Neural crest cell (in vitro differentiated cells): ENCODE measurements at places on chromosomes 12 and 14.

GRCh38 chr14:99078426-99078825 lies 193.6 kb downstream of the BCL11B start:
- no peak overlapping the region for H3K27ac ChIP-seq
- no peak for DNase-seq
- H3K27me3 ChIP-seq, result peaks cover 6% of the 10 kb centered on the region
- H3K36me3 ChIP-seq, result no peaks in the 10 kb centered on the region
- peaks cover 4% of the 10 kb centered on the region for H3K4me1 ChIP-seq
- H3K4me3 ChIP-seq, result no peak overlapping the region

- H3K27me3 ChIP-seq, result no peaks in the 10 kb centered on the region
- H3K27ac ChIP-seq, result no peak overlapping the region
- no peaks in the 10 kb centered on the region for H3K36me3 ChIP-seq
- peaks cover 11% of the 10 kb centered on the region for H3K4me1 ChIP-seq
- no peak for DNase-seq
- no peak overlapping the region for H3K4me3 ChIP-seq
These were observed 9.5 kb downstream of the CATSPERB start for GRCh38 chr14:91722386-91722785.

- no peaks in the 10 kb centered on the region for H3K36me3 ChIP-seq
- H3K4me3 ChIP-seq, result no peak overlapping the region
- H3K27me3 ChIP-seq, result no peaks in the 10 kb centered on the region
- H3K4me1 ChIP-seq, result no peaks in the 10 kb centered on the region
- no peak for DNase-seq
These were observed 269.6 kb downstream of the ALX1 start for GRCh38 chr12:85549640-85550039.

- no peaks in the 10 kb centered on the region for H3K27me3 ChIP-seq
- no peak overlapping the region for H3K4me3 ChIP-seq
- no peak for DNase-seq
These were observed 45.0 kb downstream of the ANO6 start for GRCh38 chr12:45260854-45261253.

DNA sequence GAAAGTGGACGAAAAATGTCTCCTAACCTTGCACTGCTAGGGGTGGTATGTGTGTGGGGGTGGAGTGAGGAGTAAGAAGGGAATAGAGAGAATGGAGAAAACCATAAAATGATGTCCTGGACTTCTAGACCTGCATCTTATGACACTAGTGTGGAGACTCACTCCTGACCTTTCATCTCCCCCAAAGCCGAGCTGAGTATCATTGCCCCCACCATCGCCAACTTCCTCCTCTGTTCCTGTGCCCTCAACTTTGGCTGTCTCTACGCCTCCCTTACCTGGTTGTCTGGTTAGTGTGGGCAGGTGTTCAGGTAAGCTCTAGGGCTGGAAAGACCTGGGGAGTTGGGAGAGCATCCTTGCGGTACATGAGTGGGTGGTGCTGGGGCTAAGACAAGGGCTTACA lies 4.5 kb upstream of the KLHL33 start:
- no peak for DNase-seq
- peaks cover 11% of the 10 kb centered on the region for H3K36me3 ChIP-seq
- H3K4me1 ChIP-seq, result no peaks in the 10 kb centered on the region
- no peak overlapping the region for H3K4me3 ChIP-seq
- H3K27me3 ChIP-seq, result peaks cover 4% of the 10 kb centered on the region
- no peak overlapping the region for H3K27ac ChIP-seq

GRCh38 chr12:82090165-82090564 lies 268.0 kb downstream of the CCDC59 start:
- peaks cover 2% of the 10 kb centered on the region for H3K27me3 ChIP-seq
- DNase-seq, result no peak
- H3K36me3 ChIP-seq, result no peaks in the 10 kb centered on the region
- no peak overlapping the region for H3K4me3 ChIP-seq
- H3K4me1 ChIP-seq, result no peaks in the 10 kb centered on the region

GRCh38 chr14:68193970-68194681 lies 374.5 kb downstream of the RAD51B start:
- no peaks in the 10 kb centered on the region for H3K27me3 ChIP-seq
- no peak overlapping the region for H3K27ac ChIP-seq
- no peaks in the 10 kb centered on the region for H3K36me3 ChIP-seq
- no peak for DNase-seq

DNA sequence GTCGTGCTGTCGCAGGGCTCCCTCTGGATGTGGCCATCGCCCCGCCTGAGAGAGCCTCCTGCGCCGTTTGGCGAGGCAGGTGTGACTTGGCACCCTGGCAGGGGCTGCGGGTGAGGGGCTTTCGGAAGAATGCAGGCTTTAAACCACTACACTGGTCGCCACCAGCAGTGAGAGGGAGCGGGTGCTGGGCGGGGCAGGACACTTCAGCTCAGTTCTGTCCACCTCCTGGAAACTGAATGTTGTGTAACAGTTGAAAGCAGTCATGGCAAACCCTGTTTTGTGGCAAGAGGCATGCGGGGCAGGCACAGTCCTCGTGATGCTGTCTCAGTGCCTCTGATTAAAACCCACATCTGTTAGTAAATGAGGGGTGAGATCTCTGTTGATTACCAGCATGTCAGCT lies 55.9 kb downstream of the AACS start:
- H3K4me1 ChIP-seq, result peaks cover 17% of the 10 kb centered on the region
- DNase-seq, result no peak
- H3K27me3 ChIP-seq, result no peaks in the 10 kb centered on the region

DNA sequence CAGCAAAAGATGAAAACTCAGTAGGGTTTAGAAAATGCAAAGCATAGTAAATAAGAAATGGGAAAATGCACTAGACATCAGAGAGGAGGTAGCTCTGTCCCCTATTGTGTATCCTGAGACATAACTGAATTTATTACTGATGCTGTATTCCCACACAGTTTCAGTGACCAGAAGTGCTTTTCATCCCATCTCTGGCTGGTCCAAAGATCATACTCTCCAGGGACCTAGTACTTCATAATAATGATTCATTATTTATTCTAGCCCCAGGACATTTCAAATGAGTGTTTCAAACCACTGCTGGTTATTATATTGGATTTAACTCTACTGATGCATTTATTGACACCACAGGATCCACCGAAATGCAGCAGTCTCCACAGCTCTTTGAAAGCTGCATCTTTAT lies 163.3 kb downstream of the PAWR start:
- H3K4me1 ChIP-seq, result peaks cover 3% of the 10 kb centered on the region
- DNase-seq, result no peak
- no peaks in the 10 kb centered on the region for H3K36me3 ChIP-seq
- no peak overlapping the region for H3K27ac ChIP-seq

- peaks cover 74% of the 10 kb centered on the region for H3K4me1 ChIP-seq
- no peak for DNase-seq
- no peak overlapping the region for H3K27ac ChIP-seq
- H3K4me3 ChIP-seq, result no peak overlapping the region
- no peaks in the 10 kb centered on the region for H3K36me3 ChIP-seq
These were observed 10.8 kb downstream of the FAM222A start for GRCh38 chr12:109724321-109724892.

GRCh38 chr12:132075026-132075713 lies 68.9 kb downstream of the DDX51 start:
- H3K4me1 ChIP-seq, result peaks cover 4% of the 10 kb centered on the region
- no peaks in the 10 kb centered on the region for H3K27me3 ChIP-seq
- peaks cover 9% of the 10 kb centered on the region for H3K36me3 ChIP-seq
- no peak overlapping the region for H3K4me3 ChIP-seq

DNA sequence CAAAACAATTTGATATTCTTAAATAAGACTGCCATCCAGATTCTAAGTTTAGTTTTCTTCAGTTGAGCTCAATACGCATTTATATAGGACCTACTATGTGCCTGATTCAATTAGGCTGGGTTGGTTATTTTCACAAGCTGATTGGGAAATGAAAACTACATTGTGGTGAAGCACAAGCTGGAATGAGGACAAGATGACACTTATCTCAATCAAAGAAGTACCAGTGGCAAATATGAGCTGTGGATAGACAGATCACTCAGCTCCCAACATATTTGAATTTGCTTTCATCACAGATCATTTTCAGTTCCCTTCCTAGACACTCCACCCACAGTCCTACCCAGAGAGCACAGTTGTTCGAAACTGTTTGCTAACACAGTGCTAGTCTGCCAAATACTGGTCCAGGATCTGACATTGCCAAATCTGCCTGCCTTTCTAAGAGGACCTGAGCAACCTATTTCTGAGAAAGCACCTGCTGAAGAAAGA lies 74.7 kb downstream of the LLPH start:
- no peaks in the 10 kb centered on the region for H3K36me3 ChIP-seq
- no peak overlapping the region for H3K4me3 ChIP-seq
- no peak for DNase-seq
- no peak overlapping the region for H3K27ac ChIP-seq

DNA sequence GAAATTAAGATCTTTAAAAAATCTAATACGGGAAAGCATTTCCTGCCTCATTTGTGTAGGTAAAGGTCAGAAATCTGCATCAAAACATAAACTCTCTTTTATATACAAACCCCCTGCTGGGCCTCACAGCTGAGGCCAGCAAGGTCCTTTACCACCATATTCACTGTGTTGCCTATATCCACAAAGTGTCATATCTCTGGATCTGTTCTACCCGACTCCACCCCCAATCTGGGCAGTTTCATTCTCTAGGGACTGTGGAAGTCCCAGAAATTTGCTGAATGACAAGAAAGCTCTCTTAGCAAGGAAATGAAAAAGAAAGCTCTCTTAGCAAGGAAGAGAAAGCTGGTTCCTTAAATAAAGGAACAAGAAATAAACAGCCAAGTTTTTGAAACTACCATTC lies 301.7 kb downstream of the KCNH5 start:
- DNase-seq, result no peak
- no peaks in the 10 kb centered on the region for H3K4me1 ChIP-seq
- H3K27me3 ChIP-seq, result no peaks in the 10 kb centered on the region

- H3K27me3 ChIP-seq, result no peaks in the 10 kb centered on the region
- no peaks in the 10 kb centered on the region for H3K36me3 ChIP-seq
- no peak overlapping the region for H3K4me3 ChIP-seq
These were observed 80.0 kb upstream of the EGLN3 start for GRCh38 chr14:34030864-34031263.

GRCh38 chr14:61222388-61222787 lies 58.8 kb downstream of the TMEM30B start:
- H3K27me3 ChIP-seq, result no peaks in the 10 kb centered on the region
- H3K4me1 ChIP-seq, result peaks cover 8% of the 10 kb centered on the region
- H3K36me3 ChIP-seq, result no peaks in the 10 kb centered on the region
- H3K27ac ChIP-seq, result no peak overlapping the region
- DNase-seq, result no peak

- H3K27me3 ChIP-seq, result peaks cover 51% of the 10 kb centered on the region
- no peak overlapping the region for H3K27ac ChIP-seq
- no peaks in the 10 kb centered on the region for H3K36me3 ChIP-seq
- peaks cover 5% of the 10 kb centered on the region for H3K4me1 ChIP-seq
- DNase-seq, result no peak
These were observed 50.9 kb downstream of the SNAPC1 start for GRCh38 chr14:61813096-61813606.

GRCh38 chr12:14942196-14942931 lies 4.0 kb upstream of the ERP27 start:
- H3K27me3 ChIP-seq, result no peaks in the 10 kb centered on the region
- DNase-seq, result no peak
- H3K4me3 ChIP-seq, result no peak overlapping the region
- peaks cover 5% of the 10 kb centered on the region for H3K36me3 ChIP-seq
- no peaks in the 10 kb centered on the region for H3K4me1 ChIP-seq
- H3K27ac ChIP-seq, result no peak overlapping the region

DNA sequence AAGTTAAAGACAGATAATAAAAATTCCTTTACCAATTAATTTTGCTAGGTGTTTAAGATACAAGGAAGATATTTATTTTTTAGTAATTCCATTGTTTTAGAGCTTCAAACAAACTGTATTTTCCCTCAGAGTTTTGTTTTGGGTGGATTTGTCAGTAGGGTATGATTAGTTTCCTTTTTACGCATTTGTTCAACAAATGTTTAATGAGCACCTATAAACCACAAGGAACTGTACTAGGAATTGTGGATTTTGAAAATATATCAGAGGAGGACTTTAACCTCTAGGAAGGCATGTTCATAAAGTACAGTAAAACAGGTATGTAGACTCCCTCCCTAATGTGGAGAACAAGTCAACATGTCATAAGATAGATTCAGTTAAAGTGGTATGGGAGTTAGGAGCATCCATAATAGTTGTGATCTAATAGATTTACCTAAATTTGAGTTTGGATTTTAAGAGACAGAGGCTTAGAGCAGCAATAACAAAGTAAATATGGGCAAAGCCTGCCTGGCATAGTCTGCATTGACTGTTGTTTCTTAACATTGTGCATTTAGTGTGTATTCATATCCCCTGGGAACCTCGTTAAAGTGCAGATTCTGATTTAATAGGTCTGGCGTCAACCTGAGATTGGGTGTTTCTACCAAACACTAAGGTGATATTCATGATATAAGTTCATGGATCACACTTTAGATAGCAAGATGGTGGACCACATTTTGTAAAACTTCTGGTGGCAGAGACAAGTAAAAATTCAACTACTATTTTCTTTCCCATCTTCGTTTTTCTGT lies 232.0 kb downstream of the ERC1 start:
- no peak for DNase-seq
- no peak overlapping the region for H3K4me3 ChIP-seq
- no peak overlapping the region for H3K27ac ChIP-seq
- H3K27me3 ChIP-seq, result no peaks in the 10 kb centered on the region
- H3K36me3 ChIP-seq, result no peaks in the 10 kb centered on the region
- H3K4me1 ChIP-seq, result peaks cover 6% of the 10 kb centered on the region

DNA sequence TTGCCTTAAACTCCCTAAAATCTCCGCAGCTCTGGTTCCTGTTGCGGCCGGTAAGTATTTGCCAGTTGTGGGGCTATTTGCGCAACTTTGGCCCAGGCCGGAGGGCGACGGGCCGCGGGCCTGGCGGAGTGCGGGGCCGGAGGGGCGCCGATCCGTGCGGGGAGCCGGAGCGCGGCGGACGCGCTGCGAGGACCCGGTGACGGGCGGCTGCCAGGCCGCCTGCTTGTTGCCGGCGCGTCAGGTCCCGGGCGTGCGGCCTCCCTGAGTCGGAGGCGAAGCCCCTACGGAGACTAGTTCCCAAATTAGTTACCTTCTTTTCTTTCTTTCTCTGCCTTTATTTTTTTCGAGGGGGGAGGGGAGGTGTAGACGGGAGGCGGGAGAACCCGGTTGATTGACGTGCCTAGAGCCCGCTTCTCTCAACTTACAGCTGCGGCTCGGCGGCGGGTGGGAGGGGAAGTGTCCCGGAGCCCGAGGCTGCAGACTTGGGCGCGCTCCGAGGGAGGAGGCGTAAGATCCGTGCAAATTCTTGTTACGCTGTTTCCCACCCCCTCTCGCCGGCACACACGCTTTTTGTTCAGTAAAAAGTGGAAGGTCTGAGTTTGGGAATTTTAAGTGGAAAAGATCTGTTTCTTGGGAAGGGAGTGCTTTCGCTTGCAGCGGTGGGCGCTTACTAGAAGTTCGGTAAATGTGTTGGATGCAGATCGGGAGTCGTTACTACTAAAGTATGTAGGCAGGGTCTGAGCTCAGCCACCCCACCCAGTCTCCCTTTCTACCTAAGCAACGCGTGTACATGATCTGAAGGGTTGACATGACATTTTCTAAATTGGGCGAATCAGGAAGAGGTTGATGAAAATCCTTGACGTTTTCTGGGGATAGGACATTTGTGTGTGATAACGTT lies 576 bp downstream of the ZBTB1 start:
- peak overlapping the region; percentile 95 for H3K4me3 ChIP-seq
- peak; percentile 64 for DNase-seq
- H3K27ac ChIP-seq, result peak overlapping the region; percentile 97
- no peaks in the 10 kb centered on the region for H3K27me3 ChIP-seq
